ENCODE measurements at places on chromosomes 7 and 10.

- DNase-seq, result no peak
Measured at GRCh38 chr7:147062897-147063296, 946.3 kb downstream of the CNTNAP2 start.

GRCh38 chr10:7162331-7162730 is 248.5 kb downstream of the SFMBT2 start:
- no peak for DNase-seq

GRCh38 chr7:46811529-46811928 is 770.4 kb downstream of the TNS3 start:
- no peak for DNase-seq

DNA sequence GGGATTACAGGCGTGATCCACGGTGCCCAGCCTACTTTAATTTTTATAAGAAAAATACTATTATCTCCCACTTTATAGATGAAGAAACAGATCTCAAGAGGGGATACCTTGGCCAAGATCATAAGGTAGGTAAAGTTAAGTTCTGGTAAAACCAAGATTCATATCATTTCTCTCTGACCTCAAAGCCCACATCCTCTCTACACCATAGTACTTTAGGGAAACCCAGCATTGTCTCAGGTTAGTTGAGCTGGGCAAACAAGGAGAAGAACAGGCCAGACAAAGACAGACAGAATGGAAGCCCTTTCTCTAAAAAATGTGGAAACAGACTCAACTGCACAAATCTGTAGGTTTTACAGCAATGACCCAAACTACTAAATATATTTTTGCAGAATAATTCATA is 197.7 kb upstream of the FRMD4A start:
- DNase-seq, result peak; percentile 18

- peak; percentile 41 for DNase-seq
Measured at GRCh38 chr7:157690833-157691585, 354.2 kb downstream of the DNAJB6 start.

DNA sequence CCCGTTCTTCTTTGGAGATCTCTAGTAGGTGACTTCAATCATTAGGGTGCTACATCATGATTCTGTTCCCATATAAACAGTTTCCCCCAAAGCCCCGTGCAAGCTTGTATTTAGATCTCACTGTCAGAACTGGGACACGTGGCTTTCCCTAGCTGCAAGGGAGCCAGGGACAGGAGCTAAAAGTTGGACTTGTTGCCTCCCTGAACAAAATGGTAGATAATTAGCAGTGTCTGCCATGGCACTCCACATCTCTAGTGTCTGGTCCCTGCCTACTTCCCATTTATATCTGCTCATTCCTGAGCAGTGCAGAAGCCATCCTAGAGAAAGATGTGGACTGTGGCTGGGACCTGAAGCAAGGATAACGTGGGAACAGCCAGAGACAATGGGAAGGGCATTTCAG is 76.6 kb upstream of the FGFR2 start:
- no peak for DNase-seq

DNA sequence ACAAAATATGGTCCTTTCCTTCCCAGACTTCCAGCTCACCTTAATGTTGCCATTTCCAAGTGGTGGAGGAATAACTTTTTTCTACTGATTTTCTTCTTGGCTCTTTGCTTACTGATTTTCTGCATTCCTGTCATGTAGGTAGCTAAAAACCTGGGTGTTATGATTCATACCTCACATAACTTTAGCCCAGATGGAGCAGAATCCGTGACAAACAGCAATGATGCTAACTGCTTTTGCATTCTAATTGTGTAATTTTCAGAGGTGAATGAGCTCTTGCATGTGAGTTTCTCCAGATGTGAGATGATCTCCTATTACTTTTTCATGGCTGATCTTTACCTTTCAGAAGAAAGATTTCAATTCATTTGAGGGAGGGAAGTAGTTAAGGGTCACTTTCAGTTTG is 43.4 kb downstream of the WDR11 start:
- DNase-seq, result no peak

- DNase-seq, result no peak
Measured at GRCh38 chr7:55504093-55504859, 68.0 kb downstream of the VOPP1 start.

- DNase-seq, result no peak
Measured at GRCh38 chr7:82018226-82018625, 248.4 kb upstream of the HGF start.

GRCh38 chr7:73342645-73343044 is 14.7 kb downstream of the FKBP6 start:
- no peak for DNase-seq

DNA sequence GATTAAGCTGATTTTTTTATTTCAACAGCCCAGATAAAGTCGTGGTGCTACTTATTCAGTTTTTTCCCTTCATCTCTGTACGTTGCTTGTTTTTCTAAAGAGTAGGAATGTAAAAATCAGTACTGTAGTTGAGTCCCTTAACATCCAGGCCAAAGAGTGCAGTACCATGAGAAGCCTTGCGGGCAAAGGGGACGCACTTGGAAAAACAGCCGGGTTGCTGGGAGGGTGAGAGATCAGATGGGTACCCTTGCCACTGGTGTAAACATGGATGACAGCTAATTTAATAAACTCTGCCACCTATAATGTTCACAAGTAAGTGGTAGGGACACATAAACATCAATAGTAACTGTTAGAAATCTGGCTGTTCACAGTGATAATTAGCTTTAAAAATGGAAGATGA is 175.9 kb downstream of the POU6F2 start:
- no peak for DNase-seq

DNA sequence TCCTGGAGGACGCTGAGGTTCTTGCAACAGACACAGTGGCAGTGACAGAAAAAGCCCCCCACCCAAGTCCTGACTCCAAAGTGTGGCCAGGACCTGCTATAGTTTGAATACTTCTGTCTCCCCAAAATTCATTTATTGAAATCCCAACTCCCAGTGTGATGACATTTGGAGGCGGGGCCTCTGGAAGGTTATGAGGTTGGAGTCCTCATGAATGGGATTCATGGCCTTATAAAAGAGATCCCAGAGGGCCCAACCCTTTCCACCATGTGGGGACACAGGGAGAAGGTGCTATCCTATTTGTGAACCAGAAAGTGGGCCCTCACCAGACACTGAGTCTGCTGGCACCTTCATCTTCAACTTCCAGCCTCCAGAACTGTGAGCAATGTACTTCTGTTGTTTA is 18.3 kb downstream of the ANXA11 start:
- no peak for DNase-seq

- DNase-seq, result no peak
Measured at GRCh38 chr10:76177936-76178335, 746.5 kb downstream of the LRMDA start.

DNA sequence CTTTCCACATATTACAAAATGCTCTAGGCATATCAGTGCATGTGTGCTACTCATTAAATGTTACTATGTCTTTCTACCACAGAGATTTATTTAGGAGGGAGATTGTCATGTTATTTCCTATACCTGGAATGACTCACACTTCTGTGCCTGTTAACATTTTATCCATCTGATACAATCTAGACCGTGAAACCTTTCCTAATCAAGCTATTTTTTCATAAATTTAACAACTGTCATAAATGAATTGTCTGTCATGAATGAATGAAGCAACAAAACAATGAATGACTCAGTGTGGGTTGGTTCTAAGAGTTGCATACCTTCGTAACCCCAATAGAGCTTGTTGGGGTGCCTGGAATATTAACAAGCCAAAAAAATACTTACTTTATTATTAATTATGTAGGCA is 554.3 kb downstream of the GRM8 start:
- no peak for DNase-seq

DNA sequence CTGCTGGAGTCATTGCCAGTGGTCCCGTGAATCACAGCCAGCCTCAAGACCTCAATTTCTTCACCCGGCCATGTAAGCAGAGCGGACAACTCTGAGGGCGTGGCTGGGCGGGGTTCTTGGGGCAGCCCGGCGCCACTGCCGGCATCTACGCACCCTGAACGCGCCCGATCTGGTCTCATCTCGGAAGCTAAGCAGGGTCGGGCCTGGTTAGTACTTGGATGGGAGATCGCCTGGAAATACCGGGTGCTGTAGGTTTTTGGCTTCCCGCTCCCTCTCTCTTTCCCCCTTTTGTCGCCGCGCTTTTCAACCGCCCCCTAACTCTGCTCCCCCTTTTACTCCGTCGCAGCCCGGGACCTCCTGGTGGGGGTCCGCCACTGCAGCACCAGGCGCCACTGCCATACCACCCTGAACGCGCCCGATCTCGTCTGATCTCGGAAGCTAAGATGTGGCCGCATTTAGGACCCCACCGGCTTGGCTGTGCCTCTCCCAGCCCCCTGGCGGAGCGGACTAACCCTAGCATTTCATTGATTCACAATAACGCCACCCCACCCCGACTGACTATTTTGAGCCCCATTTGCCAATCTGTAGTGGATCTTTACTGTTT is 25.3 kb downstream of the GARIN1A start:
- DNase-seq, result peak; percentile 89

DNA sequence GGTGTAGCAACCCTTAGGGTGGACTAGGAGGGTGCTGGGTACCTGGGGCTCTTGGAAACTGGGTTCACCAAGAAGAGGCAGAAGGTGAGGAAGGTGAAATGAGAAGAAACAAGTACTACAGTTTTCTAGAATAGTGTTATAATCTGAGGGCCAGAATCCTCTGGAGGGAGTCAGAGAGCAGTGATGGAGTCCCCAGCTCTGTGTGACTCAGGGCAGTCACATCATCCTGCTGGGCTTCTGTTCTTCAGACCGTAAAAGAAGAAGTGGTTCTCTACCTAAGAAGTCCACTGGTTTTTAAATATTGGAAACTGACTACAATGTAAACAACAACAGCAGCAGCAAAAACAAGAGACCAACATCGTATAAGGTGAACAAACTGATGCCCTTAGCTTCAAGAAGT is 197.3 kb downstream of the PRPF18 start:
- no peak for DNase-seq

- no peak for DNase-seq
Measured at GRCh38 chr10:47190802-47191450, 109.1 kb upstream of the GDF10 start.

DNA sequence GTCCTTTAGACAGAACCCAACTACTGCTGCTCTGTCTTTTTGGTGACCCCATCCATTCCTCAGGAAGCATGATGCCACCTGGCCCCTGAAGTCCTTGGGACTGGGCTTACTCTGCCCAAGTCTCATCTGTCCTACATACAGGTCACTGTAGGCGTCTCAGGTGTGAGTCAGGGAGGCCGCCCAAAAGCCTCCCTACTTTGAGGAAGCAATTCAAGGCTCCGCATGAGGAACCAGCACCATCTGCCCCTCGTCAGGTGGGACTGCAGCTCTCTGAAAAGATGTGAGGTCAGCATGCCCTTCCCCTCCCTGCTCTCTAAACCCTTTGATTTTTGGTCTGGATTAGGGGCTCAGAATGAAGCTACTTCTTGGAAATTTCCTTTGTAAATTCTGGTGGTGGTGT is 354.8 kb downstream of the CXCL12 start:
- DNase-seq, result peak; percentile 64

DNA sequence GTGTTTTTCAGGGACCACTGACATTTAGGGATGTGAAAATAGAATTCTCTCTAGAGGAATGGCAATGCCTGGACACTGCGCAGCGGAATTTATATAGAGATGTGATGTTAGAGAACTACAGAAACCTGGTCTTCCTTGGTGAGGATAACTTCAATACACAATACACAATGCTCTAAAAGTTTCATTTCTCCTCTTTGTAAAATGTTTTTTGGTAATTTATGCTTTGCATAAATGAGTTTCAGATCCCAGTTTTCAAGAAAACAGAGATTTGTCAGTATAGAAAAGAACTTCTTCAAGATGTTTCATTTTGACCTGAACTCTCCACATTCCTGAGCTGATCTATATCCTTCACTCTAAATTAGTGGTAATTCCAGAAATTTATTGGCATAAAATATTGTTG is 14.2 kb downstream of the ZNF92 start:
- no peak for DNase-seq

GRCh38 chr10:92181575-92181974 is 109.3 kb downstream of the CPEB3 start:
- DNase-seq, result peak; percentile 30

DNA sequence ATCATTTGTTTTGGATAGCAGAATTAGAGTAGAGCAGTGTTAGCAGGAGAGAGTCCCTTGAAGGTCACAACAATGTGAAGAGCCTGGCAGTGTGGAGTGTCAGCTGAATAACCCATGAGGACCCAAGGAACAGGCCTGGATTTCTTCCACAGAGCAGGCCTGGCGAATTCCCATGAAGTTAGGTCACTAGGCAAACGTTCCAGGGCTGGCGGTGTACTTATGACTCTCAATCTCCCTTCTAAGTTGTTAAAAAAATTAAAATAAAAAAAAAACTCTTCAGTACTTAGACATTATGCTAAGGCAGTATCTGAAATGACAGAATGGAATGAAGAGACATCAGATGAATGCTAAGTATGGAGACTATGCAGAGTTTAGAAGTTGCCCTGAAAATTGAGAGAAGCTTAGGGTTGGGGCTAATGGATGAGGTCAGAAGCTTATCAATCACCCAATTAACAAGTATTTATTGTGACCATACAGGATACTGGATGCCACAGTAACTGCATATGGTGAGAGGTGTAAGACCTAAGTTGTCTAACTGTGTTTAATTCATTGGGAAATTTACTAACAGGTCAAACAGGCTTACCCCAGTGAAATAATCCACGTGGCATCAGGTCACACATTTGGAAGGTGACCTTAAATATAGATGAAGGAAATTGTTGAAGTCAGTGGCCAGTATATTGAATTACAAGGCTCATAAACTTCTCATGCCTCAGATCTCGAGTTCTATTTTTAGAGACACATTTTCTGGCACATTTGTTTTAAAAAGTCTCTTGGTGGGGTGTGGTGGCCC is 126.2 kb upstream of the NRP1 start:
- no peak for DNase-seq
